ENCODE measurements at places on chromosomes 12 and 14. TPM values are rescaled to one million over a fixed set of nuclear protein-coding genes. Genes with fewer than 3 reads are reported as not detected.

GRCh38 chr14:94600148-94600545 is 12.0 kb upstream of the SERPINA3 start:
- peak overlapping the region; percentile 78 for H3K27ac ChIP-seq
- no peak for DNase-seq
- H3K36me3 ChIP-seq: no peaks in the 10 kb centered on the region
- no peak overlapping the region for H3K4me3 ChIP-seq
- H3K27me3 ChIP-seq: no peaks in the 10 kb centered on the region
- H3K4me1 ChIP-seq: peaks cover 86% of the 10 kb centered on the region

- no peak overlapping the region for H3K27ac ChIP-seq
- DNase-seq: no peak
- peaks cover 17% of the 10 kb centered on the region for H3K4me1 ChIP-seq
- no peaks in the 10 kb centered on the region for H3K27me3 ChIP-seq
- H3K36me3 ChIP-seq: no peaks in the 10 kb centered on the region
- no peak overlapping the region for H3K4me3 ChIP-seq
These were observed 49.4 kb downstream of the SLC25A47 start for GRCh38 chr14:100372357-100373048.

SPIC gene
- total RNA-seq: not detected

DNA sequence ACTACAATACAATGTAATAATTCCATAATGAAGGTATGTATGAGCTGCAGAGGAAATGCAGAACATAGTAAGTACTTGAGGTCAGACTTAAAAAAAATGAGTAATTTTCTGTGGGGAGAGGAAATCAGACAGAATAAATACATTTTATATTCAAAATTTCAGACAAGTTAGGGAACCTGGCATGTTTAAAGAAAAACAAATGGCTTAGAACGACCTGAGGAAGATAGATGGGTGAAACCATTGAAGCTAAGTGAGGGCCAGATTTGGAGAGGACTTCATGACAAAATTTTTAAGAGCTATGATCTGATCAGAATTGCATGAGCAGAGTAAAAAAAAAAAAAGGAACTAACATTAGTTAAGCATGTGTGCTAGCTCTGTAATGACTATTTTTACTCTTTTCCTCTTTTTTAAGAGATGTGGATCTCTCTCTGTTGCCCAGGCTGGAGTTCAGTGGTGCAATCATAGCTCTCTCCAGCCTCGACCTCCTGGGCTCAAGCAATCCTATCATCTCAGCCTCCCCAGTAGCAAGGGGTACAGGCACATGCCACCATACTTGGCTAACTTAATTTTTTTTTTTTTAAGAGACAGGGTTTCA is 157.6 kb upstream of the PDE3A start:
- no peaks in the 10 kb centered on the region for H3K36me3 ChIP-seq
- H3K4me3 ChIP-seq: no peak overlapping the region
- H3K27me3 ChIP-seq: no peaks in the 10 kb centered on the region
- no peaks in the 10 kb centered on the region for H3K4me1 ChIP-seq

DNA sequence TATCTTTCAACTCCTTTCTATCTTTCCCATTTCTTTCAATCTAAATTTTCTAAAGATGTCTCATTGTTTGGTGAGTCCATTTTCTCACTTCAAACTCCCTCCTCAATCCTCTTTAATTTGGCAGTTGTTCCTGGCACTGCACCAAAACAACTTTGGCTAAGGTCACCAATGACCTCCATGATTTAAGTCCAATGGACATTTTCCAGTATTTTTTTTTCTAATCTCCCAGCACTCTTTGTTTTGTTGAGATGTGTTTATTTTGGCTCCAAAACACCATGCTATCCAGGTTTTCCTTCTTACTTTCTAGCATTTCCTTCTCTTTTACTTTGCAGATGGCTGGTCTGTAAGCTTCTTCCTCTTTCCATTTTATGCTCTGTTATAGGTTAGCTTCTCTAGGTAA is 42.5 kb upstream of the OTOGL start:
- no peaks in the 10 kb centered on the region for H3K36me3 ChIP-seq
- no peak overlapping the region for H3K27ac ChIP-seq
- H3K27me3 ChIP-seq: no peaks in the 10 kb centered on the region
- H3K4me3 ChIP-seq: no peak overlapping the region

IL23A gene
- 8.4 TPM for total RNA-seq

DNA sequence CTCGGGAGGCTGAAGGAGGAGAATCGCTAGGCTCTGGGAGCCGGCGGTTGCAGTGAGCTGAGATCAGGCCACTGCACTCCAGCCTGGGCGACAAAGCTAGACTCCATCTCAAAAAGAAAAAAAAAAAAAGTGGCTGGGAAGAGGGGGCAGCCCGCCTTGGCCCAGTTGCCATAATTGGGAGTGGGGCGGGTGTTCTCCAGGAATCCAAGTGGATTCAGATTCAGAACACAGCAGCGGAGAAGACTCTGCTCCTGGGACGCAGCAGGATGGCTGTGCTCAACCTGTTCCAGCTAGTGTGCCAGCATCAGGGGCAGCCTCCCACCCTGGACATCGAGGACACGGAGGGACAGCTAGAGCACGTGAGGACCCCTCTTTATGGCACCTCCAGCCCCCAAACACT is 5.5 kb downstream of the CFAP73 start:
- H3K4me3 ChIP-seq: no peak overlapping the region
- no peak for DNase-seq
- no peaks in the 10 kb centered on the region for H3K27me3 ChIP-seq
- no peaks in the 10 kb centered on the region for H3K4me1 ChIP-seq

GRCh38 chr14:24310265-24310645 is 315 bp downstream of the LTB4R2 start:
- no peak for DNase-seq
- H3K36me3 ChIP-seq: no peaks in the 10 kb centered on the region
- H3K4me3 ChIP-seq: peak overlapping the region; percentile 55
- peaks cover 15% of the 10 kb centered on the region for H3K4me1 ChIP-seq
- H3K27ac ChIP-seq: peak overlapping the region; percentile 80

GALC gene
- 100 TPM for total RNA-seq

RAD9B gene
- 29.1 TPM for total RNA-seq

AQP6 gene
- 2.2 TPM for total RNA-seq

DNA sequence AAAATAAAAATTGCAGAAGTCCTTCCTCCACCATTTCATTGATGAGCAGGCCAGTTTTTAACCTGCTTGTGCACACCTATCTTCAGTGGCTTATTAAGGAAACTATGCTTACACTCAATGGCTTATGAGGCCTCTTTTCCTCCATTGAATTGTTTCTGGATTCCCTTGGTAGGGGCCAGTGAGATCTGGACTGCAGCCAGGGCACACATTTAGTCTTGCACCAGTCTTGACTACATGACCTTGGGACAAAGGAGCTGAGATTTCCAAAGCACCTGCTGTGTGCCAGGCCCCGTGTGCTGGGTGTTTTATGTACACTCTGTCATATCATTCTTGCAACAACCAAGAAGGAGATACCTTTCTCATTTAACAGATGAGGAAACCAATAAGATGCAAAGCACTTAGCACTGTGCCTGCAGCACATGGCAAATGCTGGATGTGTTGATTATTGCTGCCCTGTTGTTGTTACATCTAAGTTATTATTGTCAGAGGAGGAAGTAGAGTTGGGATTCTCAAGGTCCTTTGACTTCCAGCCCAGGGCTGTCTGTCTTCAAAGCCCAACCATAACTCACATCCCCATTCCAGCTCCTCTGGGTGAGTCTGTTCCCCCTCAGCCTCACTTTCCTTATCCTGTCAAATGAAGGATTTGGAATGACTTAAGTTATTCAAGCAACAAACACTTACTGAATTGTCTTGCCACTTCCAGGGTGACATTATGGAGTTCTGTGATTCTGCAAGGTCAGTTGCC is 31.6 kb upstream of the RIN3 start:
- no peaks in the 10 kb centered on the region for H3K36me3 ChIP-seq
- peaks cover 11% of the 10 kb centered on the region for H3K4me1 ChIP-seq
- no peak overlapping the region for H3K27ac ChIP-seq
- peak; percentile 10 for DNase-seq
- no peak overlapping the region for H3K4me3 ChIP-seq
- no peaks in the 10 kb centered on the region for H3K27me3 ChIP-seq

All from testis (tissue), 5 donors.